ENCODE measurements at places on chromosomes 4 and X.

GRCh38 chr4:153005899-153006381 lies 69.8 kb downstream of the FHDC1 start:
- DNase-seq: no peak

DNA sequence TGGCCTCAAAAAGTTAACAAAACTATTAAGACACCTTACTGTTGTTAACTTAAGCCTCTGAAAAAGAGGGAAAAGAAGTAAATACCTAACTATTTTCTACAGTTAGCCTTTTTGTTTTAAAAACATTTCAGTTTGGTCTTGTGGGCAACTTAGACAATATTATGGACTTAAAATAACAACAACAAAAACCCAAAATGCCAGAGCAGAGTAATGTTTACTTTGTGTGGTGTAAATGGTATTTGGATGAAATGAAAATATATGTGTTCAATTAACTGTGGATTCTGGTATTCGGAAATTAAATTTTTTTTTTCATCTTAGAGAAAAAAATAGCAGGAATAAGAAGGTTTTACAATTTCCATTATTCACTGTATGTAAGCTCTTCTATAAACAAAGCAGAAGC lies 79.6 kb upstream of the NPNT start:
- DNase-seq: no peak

DNA sequence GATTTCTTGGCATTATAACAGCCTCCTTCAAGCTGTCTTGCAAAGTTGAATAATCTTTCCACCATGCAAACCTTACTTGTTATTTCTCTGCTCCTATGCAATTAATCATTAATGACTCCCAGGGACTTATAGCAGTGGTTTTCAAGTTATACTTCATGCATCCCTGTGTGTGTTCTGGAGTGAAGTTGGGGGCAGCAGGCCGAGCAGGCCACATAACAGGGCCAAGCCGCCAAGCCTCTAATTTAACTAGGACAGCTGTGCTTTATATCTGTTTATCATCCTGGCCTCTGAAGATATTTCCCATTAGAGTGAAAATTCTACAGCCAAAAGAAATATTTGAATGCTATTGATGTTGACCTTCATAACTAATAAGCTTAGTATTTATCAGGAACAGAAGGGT lies 133.5 kb upstream of the PAK3 start:
- DNase-seq: no peak

- DNase-seq: no peak
These were observed 354.1 kb downstream of the GPM6A start for GRCh38 chr4:175457956-175458355.

GRCh38 chr4:70980196-70980595 lies 13.3 kb upstream of the DCK start:
- DNase-seq: no peak

- DNase-seq: no peak
These were observed 101.1 kb downstream of the ZDHHC15 start for GRCh38 chrX:75421688-75422230.

GRCh38 chr4:119493419-119493818 lies 135.2 kb downstream of the PDE5A start:
- DNase-seq: no peak

GRCh38 chrX:14095702-14096101 lies 66.0 kb upstream of the GEMIN8 start:
- peak; percentile 8 for DNase-seq

GRCh38 chr4:169956091-169956843 lies 69.9 kb downstream of the MFAP3L start:
- no peak for DNase-seq

GRCh38 chr4:7024336-7024890 lies 18.8 kb upstream of the TADA2B start:
- no peak for DNase-seq

DNA sequence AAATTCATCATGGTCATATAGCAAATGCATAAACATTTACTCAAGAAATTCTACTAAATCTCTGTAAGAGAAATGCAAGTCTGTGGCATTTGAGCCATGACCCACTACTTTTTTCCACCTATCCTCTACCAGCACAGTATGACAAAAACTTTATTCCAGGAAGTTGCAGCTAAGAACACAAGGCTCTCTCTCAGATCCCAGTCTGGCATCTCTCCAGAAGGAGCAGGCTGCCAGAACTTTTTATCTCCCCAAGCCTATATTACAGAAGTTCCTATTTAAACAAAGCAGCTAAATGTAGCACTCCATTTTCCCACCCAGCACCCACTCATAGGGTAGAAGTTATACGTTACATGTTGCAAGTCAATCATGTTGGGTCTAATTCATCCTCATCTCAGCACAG lies 49.3 kb upstream of the EPGN start:
- no peak for DNase-seq

DNA sequence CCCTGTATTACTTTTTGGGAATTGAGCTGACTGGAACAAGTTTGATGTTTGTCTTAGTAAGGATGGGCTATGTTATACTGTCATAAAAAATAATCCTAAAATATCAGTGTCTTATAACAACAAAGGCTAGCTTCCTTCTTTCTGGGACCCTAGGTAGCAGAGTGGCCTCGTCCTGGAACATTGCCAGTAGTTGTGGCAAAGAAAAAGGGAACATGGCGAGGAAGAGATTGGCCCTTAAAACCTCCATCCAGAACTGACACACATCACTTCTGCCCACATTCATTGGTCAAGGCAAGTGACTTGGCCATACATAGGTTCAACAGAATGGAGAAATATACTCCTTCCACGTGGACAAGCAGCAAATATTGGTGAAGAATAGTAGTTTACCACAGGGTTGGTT lies 287.9 kb downstream of the PPP1R2C start:
- DNase-seq: no peak

- DNase-seq: no peak
These were observed 210.4 kb downstream of the MID1IP1 start for GRCh38 chrX:39011454-39012221.

GRCh38 chr4:53589511-53589910 lies 1.8 kb downstream of the LNX1 start:
- DNase-seq: no peak

- DNase-seq: no peak
These were observed 87.4 kb downstream of the SMIM20 start for GRCh38 chr4:26001413-26001812.

DNA sequence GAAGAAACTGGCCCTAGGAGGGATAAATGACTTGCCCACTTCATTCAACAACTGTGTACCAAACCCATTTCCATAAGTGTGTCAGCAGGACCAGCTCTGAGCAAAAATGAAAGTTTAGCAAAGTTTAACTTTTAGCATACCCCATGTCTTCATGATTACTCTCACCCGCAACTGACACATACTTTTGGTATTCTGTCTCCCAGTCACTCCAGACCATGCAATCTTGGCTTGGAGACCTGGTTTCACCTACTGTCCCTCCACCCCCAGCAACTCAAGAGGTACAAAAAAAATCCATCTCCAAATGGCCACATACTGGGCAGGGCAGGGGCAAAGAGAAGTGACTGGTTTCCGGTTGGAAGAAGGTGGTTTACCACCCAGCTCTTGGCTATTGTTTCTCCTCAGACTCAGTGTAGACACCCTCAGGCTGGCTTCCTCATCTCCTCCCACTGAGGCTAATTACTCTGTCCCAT lies 79.8 kb downstream of the RLIM start:
- DNase-seq: no peak

GRCh38 chr4:123217664-123218063 lies 178.9 kb upstream of the SPRY1 start:
- DNase-seq: no peak

Measured in activated CD4-positive, alpha-beta T cell treated with anti-CD3 and anti-CD28 coated beads for 1 hour (primary cell).